Lower lobe of right lung (tissue), 2 donors: ENCODE measurements at places on chromosomes 1 and 21. TPM values are rescaled to one million over a fixed set of nuclear protein-coding genes. Genes with fewer than 3 reads are reported as not detected.
A peak's percentile ranks its signal among the peaks of the same experiment; 100 is the strongest.

The IFNLR1 gene
- total RNA-seq: 11.7 TPM

DNA sequence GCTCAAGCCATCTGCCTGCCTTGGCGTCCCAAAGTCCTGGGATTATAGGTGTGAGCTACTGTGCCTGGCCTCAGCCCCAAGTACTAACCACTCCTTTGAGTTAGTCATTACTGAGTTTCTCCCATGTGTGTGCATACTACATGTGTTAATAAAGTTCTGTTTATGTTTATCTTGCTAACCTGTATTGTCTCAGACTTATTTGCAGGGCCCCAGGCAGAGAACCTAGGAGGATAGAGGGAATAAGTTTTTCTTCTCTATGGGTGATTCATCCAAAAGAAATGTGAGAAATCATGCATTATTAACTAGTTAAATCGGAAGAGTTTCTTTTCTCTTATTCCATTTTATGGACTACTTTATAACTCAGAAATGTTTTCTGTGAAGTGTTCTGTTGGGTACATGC lies 203.9 kb upstream of the CACYBP start:
- no peak for DNase-seq

- DNase-seq: peak; percentile 28
These were observed 34.2 kb downstream of the KRTAP10-1 start for GRCh38 chr21:44505673-44506278.

DNA sequence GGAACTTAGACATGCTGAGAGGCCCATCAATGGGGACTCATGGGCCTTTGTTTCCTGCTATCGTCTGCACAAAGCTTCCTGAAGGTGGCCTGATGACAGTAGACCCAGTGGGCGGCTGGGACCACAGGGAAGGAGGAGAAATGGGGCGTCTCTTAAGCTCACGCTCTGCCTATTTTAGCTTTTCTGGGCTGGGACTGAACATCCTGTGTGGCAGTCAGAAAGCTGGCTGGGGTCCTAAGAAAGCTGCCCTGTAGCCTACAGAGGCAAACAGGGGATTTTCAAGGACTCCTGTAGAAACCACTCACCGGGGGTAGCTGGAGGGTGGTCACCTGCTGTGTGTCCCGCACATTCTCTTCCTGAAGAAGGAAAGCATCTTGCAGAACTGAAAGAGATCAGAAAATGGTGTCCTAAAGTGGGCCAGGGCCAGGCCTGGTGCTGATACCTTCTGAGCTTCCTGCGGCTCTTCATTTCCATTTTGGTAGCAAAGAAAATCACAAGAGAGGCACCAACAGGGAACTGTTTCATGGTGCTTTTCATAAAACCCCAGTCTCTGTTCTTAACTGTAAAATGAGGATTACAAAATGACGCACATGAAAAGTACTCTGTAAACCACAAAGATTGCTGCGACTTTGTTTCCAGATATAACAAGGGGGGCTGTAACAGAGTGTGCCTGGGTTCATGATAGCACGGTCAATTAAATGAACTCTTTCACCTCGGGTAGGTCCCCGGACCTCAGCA lies 8.6 kb downstream of the ZNF496 start:
- no peak for DNase-seq

DNA sequence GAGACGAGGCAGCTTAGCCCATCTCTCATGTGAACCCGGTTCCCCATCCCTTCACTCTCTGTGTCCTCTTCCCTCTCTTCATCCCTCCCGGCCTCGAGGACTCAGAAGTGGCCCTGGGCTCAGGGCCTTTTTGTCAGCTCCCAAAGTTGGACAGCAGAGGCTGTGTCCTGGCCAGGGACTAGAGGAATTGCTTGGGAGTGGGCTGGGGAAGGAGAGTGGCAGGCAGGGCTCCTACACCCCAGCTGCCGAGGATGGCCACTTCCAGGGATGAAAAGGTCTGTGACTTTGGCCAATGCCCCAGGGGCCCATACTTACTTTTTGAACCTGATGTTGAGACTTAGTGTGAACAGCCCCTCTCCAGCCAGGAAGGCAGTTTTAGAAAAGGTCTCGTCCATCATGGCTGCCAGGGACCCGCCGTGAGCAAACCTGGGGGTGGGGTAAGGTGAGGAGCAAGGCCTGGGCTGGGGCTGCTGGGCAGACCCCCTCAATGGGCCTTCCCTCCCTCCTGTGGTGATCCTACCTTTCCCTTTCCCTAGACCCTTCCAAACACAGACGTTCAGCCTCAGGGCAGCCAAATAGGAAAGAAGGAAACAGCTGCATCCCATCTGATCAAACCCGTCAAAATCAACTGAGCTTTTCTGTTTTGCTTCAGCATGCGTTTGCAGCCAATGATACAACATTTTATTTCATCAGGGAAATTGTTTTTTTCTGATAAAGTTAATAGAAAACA lies 5.5 kb downstream of the THEM5 start:
- DNase-seq: no peak

DNA sequence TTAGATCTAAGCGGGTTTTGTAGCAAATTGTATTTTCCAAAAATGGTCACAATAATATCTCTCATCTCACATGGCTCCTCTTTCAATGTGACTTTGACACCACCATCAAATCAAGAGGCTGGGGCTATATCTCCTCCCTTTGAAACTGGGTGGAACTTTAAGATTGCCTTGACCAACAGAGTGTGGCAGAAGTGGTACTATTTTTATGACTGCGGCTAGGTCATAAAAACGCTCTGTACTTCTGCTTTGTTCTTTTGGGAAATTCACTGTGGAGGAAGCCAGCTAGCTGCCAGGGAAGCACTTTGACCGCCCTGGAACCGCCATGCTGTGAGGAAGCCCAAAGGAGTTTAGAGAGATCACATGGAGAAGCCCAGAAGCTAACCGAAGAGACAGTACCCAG lies 50.7 kb upstream of the ACOT11 start:
- DNase-seq: no peak

The NGF gene
- 0.97 TPM for total RNA-seq

DNA sequence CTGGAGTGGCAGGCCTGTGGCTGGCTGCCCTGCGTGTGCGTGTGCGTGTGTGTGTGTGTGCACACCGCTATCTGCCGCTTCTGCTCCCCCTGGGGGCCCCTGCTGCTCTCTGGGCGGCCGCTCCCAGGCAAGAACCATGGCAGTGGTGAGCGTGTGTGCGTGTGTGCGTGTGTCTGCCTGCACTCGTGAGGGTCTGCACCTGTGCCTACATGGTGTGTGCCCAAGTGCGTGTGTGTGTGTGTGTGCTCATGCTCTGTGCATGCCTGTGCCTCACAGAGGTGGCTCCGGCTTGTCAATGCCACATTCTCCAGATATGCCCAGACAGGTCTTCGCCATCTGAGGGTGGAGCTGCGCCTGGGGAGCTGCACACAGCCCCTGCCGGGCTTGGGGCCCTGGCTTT lies 18.7 kb upstream of the PEX10 start:
- no peak for DNase-seq

DNA sequence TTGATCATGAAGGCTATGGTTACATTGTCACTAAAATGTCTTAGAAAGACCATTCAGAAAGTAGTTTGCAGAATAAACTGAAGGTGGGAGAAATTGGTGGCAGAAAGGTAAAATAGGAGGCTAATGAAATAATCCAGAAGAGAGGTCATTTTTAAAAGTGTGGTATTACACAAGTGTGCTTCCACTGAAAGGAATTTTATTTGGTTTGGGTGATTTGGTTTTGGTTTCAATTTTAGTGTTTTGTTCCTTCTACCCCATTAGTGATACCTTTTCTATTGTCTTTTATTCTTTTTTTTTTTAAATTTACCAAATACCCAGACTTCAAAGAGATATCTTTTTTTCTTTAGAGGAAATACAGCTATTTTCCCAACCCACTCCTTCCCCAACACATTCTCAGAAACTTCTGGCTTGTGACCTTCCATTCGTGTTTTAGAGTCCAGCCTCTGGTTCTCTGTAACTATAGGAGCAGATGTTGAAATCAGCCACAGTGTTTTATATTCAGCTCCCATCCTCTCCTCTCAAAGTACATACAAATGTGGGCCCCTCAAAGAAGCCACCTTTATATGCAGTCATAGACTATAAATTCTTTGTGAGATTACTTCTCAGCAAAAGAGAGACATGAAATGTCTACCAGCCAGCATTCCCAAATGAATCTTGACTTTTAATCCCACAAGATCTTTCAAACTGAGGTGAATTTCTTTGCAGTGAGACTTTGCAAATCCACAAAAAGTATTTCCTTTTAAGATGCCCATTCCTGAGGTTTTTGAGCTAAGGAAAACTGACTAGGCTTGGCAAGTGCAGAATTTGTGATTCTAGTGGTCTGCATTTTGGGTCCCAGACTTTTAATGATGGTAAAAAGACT lies 42.0 kb upstream of the PALMD start:
- no peak for DNase-seq

DNA sequence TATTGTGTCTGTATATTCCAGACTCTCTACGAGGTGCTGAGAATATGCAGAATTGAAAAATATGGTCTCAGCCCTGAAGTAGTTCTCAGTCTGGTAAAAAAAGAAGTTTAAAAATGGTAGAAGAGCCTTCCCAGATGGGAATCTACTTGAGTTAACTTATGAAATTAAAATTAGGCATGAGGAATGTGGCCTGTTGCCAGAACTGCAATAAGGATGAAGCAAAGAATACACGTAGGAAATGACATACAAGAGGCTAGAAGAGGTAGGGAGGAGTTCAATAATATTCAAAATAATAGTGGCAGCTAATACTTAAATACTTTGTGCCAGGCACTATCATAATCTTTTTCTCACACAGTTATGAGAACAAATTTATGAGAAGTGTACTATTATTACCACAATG lies 6.3 kb downstream of the ASPM start:
- DNase-seq: no peak

GRCh38 chr21:36980280-36981048 lies 14.0 kb upstream of the HLCS start:
- DNase-seq: peak; percentile 67

DNA sequence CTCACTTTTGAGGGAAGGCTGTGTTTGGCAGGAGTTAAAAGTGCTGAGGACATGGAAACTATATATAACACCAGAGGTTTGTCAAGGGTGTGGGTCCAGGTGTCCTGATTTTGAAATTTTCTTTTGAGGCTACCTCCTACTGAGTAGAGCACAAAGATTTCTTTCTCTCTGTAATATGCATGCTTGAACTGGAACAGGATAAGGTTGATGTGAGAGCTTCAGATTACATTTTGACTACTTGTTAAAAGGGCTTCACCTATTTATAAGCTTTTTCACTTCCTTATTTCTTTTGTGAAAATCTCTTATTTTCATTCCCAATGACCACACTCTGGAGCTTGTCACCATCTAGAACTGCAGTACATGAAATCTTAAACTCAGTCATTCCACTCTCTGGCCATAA lies 59.8 kb upstream of the PLA2G4A start:
- DNase-seq: no peak

DNA sequence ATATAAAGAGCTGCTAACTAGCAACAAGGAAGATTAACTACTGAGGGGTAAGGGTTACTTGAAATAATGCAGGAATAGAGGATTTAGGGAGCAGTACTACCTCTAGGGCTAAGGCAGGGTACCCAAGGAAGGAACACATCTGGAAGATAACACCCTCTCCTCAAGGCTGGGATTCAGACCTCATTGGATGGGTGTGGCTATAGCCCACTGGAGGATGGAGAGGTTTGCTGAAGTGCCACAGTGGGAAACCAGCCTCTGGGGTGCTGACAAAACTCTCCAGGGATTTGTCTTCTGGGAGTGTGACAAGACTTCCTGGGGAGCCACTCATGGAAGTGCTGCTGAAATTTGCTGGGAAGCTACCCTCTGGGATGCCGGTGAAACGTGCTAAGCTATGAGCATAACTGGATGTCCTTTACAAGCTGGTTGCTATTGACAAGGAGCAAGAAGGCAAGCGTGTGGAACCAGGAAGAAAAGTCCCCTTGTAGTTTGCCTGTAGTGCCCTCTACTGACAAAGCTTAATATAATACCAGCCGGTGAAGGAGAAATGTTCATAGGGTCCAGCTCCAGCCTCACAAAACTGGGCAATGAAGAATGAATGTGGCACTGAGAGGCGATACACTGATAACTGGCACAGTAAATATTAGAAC lies 122.8 kb upstream of the USP24 start:
- no peak for DNase-seq

DNA sequence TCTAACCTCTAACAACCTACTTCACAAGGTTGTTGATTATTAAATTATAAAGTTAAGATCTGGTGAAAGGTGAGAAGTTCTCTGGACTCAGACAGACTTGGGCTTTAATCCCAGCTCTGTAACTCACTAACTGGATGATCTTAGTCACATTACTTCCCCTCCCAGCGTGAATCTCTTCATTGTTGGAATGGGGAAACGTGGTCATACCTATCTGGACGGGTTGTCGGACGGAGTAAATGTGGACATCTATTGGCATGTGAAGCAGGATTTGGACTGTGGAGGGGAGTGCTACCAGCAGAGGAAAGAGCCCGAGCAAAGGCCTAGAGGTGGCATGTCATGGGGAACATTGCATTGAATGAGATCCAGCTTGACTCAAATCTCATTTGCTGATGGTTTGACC lies 45.1 kb upstream of the RPL11 start:
- no peak for DNase-seq

GRCh38 chr1:54643736-54644135 lies 2.1 kb downstream of the MROH7 start:
- DNase-seq: no peak
